Stimulated activated CD4-positive, alpha-beta T cell treated with anti-CD3 and anti-CD28 coated beads, TNF-alpha, amount 100 ng/mL, for 24 hours (primary cell): ENCODE measurements at places on chromosomes 6 and 20.

DNA sequence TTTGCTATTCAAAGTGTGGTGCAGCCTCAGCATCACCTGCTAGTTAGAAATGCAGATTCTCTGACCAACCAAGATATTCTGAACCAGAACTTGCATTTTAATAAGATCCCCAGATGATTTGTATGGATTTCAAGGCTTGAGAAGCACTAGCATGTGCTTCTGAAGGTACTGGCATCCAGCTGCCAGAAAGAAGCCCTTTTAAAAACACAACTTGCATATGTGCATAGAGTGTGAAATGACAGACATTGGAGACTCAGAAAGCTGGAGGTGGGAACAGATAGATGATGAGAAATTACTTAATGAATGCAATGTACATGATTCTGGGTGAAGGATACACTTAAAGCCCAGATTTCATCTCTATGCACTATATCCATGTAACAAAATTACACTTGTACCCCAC lies 409.3 kb upstream of the SPTLC3 start:
- DNase-seq, result no peak

- DNase-seq, result peak; percentile 68
Measured at GRCh38 chr6:158703837-158704822, 54.3 kb downstream of the SYTL3 start.

- DNase-seq, result no peak
Measured at GRCh38 chr6:157586476-157587126, 205.6 kb downstream of the ZDHHC14 start.

DNA sequence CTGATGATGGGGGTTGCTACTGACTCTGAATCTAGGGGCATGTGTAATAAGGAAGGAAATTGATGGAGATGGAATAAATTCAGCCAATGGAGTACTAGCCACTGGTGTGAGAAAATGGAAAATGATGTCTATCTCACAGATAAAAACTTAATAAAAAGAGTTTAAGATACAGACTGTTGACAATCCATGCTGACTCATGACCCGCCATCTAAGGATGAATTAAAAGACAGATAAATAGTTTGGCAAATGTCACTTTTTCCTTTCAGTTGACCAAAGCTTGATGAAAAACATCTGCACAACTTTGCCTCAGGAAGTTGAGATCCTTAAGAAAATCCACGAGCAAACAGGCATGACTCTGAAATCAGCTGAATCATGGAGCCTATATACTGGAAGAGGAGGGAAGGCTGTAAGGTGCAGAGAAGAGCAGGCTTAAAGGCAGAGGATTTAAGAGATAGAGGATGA lies 82.6 kb upstream of the BMP5 start:
- no peak for DNase-seq

- DNase-seq, result no peak
Measured at GRCh38 chr20:12207875-12208274, 290.2 kb downstream of the BTBD3 start.

DNA sequence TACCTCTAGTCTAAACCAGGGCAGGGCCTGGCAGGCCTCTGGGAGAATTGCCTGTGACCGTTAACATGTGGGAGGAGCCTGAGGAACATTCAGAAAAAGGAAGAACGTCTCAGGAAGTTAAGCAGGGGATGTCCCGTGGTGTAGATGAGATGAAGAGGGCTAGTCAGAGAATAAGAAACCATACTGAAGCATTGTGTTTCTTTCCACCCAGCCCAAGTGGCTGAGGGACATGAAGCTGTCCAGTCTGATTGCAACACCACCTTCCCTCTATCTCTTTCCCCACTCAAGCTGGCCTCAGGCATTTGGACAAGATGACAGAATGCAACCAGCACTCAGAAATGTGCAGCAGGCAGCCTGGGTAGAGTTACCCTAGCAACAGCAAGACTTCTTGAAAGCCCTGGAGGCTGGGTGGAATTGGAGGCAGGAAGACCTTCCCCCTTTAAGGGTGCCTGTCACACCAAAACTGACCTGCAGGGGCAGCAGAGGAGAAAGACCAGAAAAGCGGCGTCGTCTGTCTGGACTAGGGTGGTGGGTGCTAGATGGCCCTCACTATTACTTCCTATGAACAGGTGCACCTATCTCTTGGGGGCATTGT lies 186.1 kb downstream of the UNC5CL start:
- no peak for DNase-seq

GRCh38 chr20:37192137-37192854 lies 12.9 kb upstream of the MROH8 start:
- DNase-seq, result peak; percentile 40

- DNase-seq, result no peak
Measured at GRCh38 chr6:14705841-14706377, 540.0 kb upstream of the JARID2 start.

GRCh38 chr20:58718729-58719128 lies 26.1 kb downstream of the NPEPL1 start:
- no peak for DNase-seq

DNA sequence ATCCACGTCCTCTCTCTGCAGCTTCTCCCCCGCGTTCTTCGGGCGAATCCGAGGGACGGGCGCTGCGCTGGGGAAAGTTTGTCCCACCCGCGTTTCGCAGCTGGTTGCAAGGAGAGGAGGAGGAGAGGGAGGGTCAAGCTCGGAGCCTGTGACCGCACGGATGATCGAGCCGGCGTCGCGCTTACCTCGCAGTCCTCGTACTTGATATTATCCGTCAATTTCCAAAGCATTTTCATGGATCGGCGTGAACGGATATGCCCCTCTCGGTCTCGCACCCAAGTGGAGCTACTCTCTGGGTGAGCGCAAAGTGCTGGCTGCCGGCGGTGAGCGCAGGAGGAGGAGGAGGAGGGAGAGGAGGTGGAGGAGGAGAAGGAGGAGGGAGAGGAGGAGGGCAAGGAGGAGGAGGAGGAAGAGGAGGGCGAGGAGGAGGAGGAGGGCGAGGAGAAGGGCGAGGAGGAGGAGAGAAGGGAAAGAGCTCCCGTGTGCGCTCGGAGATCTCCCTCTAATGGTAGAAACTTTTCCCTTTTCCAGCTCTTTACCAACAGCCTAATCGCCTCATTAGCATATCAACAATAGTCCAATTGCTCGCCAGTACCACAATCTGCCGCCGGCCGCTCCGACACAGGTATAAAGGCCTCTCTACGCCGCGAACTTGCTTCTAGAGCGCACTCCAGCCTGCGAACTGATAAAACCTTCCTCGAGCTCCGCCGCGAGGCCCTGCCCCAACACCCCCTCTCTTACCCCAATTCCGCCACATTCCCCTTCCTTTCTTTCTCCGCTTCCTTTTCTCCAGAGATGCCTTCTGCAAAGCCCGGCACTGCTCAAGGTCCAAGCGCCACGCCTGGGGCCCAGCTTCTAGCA lies at the start of gene TFAP2A:
TSS of gene TFAP2A (minus strand) at position 319 of the 861 bp plus-strand sequence. CDS start at position 236, 83 bp downstream.
- DNase-seq, result no peak

- no peak for DNase-seq
Measured at GRCh38 chr6:255041-255750, 37.1 kb upstream of the DUSP22 start.
